Activated T-helper 1 cell treated with Interleukin-2 at 50 U/mL for 16 hours (primary cell): ENCODE measurements at places on chromosomes 4 and X.

GRCh38 chrX:139708067-139708466 is at the start of gene MCF2:
Gene MCF2 (minus strand): TSS chrX:139708167. CDS start chrX:139651744, 56,423 bp downstream.
- DNase-seq: no peak

DNA sequence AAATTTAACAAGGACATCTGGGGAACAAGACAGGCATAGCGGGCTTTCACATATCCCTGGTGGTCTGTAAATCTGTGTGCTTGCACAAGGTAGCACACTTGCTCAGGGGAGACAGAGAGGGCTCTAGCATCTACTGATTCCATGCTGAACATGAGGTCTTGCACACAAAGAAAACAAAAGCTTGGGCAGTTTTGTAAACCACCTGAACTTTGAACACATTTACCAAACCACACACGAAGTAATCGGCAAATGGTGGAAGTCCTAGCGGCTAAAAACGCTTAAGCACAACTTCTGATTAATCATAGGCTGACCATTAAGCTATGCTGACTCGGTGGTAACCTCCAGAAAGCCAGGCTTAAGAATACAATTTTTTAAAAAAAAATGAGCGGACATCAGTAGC is 52.8 kb downstream of the AKAP4 start:
- DNase-seq: no peak

GRCh38 chr4:1093391-1094335 is 19.7 kb downstream of the RNF212 start:
- DNase-seq: no peak

DNA sequence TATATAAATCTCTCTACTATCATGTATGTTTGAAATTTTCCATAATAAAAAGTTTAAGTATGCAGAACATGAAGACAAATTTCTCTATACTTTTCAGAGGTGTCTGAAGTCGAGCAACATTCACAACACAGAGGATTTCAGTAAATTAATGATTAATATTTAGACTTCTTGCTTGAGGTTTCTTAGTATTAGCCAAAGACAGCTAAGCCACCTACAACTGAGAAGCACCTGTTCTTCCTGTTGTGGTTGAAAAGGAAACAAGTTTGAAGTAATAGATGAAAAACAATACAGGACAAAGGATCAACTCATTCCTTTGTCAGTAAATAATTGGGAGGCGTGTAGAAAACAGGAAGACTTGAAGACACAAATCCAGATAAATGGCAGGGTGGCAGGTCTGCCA is 21.1 kb downstream of the SCML1 start:
- DNase-seq: no peak

- no peak for DNase-seq
Measured at GRCh38 chr4:55707507-55707906, 71.4 kb upstream of the NMU start.

DNA sequence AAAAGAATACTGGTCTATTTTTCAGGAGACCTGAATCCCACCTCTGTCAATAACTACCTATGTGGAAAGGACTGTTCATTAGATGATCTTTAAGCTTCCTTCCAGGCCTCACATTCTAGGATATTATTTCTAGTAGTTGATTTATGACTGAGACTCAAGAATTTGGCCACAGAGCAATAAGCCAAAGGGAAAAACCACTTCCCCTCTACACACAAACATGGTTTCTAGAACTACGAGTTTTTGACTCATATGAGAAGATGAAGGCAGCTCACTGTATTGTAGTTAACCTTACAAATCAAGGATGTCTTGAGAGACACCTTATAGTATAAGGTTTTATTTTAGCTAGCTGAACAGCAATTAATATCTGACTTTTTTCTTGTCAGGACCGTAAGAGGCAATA is 36.9 kb upstream of the GDPD2 start:
- DNase-seq: no peak

GRCh38 chrX:7219153-7219705 is 71.3 kb upstream of the PUDP start:
- no peak for DNase-seq

- no peak for DNase-seq
Measured at GRCh38 chr4:72118017-72118416, 86.2 kb downstream of the NPFFR2 start.

GRCh38 chrX:65576160-65576559 is 41.6 kb upstream of the LAS1L start:
- no peak for DNase-seq

DNA sequence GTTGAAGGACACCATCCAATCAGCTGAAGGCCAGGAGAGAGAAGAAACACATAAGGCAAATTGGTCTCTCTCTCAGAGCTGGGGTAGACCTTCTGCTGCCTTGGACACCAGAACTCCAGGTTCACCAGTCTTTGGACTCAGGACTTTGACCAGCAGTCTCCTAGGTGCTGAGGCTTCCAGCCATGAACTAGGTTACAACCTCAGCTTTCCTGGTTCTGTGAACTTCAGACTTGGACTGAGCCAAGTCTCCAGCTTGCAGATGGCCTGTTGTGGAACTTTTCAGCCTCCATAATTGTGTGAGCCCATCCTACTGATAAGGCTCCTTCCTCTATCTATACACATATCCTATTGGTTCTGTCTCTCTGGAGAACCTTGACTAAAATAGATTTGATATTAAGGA is 20.6 kb upstream of the BBS12 start:
- no peak for DNase-seq

- no peak for DNase-seq
Measured at GRCh38 chrX:78946178-78946931, 1.2 kb downstream of the P2RY10 start.

DNA sequence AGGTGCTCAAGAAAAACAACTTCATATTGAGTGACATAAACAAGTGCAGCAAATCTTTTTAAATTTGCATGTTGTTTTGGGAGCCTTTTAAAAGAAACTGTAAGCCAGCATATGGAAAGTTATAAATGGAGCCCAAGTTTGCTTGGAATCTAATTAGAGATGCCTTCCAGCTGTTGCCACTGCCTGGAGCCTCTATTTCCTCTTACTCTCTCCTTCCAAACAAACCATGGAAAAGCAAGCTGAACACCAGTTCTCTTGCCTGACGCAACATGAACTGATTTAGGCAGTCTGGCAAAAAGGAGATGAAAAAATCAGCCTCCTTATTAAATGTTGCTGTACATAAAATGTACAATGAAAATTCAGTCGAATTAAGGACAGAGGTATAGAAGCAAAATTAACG is 21.5 kb downstream of the ARSJ start:
- no peak for DNase-seq

DNA sequence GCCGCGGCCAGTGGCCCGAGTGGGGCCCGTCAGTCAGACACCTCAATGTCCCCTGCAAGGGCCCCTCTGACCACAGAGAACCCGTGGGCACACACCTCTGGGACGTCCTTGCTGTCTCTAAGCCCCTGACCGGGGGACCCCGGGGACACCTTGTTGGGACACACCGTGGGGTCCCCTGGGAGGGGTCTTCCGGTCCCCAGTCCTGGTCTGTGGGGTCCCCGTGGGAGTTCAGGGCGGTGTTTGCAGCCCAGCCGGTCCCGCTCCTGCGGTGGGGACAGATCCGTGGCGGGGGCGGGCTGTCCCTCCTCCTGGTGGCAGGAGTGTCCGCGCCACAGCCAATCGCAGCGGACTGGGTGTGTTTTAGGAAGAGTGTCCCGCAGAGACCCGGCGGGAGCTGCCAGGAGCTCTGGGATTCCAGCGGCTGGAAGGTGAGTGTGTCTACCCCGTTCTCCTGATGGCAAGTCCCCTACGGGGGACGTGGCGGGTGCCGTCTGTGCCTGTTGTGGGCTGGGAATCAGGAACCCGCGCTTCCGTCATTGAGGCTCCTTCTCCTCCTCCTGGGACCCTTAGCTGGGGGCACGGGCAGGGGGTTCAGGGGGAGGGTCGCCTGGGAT is 5.1 kb upstream of the PLCXD1 start:
- no peak for DNase-seq

- no peak for DNase-seq
Measured at GRCh38 chrX:152632445-152633097, 5.1 kb upstream of the GABRQ start.

- DNase-seq: no peak
Measured at GRCh38 chr4:20443015-20443805, 191.5 kb downstream of the SLIT2 start.

- DNase-seq: no peak
Measured at GRCh38 chr4:100117750-100118149, 72.5 kb downstream of the DDIT4L start.

DNA sequence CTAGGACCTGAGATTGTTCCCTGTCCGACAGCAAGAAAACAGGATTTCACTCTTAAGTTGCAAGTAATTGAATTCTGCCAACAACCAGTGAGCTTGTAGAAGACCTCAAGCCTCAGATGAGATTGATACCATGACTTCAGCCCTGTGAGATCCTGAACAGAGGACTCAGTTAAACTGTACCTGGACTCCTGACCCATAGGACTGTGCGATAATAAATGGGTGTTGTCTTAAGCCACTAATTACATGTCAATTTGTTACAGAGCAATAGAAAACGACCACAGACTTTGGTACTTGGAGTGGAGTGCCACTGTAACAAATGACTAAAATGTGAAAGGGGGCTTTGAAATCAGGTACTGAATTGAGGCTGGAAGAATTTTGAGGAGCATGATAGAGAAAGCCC is 12.0 kb downstream of the PBDC1 start:
- no peak for DNase-seq

DNA sequence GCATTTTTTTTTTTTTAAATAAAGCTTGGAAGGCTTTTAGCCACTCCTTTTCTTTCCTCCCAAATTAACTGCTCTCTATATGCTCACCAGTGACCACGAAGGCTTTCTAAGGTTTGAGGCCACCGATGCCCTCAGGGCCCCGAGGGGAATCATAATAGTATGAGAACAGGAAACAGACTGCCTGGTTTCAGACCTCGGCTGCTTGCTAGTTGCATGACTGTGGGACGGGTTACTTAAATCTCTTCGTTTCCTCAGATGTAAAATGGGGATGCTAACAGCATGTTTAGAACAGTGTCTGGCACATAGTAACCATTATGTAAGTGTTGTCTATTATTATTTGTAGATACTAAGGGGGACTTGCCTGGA is 3.6 kb downstream of the LINC00632 start:
- no peak for DNase-seq

DNA sequence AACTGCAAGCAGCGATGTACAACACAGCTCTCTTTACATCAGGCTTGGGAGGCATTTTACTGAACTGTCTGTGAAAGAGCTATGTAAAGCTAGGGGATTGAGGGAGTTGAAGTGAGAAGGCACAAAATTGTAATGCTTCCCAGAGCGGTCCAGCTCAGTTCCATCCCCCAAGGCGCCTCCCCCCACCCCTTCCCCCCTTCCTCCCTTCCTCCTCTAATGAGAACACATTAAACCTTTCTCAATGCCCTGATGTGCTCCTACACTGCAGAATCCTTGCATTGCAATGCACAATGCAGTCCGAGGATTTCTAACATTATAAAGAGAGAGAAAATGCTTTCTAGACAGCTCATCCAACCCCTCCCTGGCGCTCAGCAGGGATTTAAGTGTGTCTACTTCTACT is 73.9 kb downstream of the CXXC4 start:
- no peak for DNase-seq

DNA sequence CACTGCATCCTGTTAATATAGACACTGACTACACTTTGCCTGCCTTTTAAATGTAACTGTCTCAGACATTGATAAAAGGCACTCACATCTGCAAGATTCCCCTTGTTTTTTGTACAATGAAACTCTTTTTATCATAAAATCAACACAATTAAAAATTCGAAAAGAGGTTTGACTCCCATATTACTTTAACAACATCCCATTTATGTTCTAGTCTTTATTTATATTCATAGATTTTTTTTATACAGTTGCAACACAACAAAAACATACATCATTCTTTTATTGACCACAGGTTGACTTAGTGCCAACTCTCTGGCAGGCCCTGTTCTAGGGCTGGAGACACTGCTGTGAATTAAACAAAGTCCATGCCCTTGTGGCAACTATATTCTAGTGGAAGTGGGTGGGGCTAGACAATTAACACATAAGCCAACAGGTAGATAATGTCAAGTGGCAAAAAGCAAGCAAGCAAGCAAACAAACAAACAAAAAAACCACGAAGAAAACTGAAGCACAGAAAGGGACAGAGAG is 36.8 kb downstream of the ANK2 start:
- no peak for DNase-seq

- no peak for DNase-seq
Measured at GRCh38 chrX:138723301-138723700, 11.8 kb upstream of the FGF13 start.

GRCh38 chr4:170741856-170742255 is 652.1 kb upstream of the AADAT start:
- no peak for DNase-seq

DNA sequence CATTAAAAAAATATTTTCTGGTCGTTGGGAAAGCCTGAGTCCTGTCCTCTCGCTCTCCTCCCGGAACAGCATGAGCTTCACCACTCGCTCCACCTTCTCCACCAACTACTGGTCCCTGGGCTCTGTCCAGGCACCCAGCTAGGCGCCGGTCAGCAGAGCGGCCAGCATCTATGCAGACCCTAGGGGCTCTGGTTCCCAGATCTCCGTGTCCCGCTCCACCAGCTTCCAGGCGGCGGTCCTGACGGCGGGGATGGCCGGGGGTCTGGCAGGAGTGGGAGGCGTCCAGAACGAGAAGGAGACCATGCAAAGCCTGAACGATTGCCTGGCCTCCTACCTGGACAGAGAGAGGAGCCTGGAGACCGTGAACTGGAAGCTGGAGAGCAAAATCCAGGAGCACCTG is 807.2 kb upstream of the NDST4 start:
- DNase-seq: no peak

DNA sequence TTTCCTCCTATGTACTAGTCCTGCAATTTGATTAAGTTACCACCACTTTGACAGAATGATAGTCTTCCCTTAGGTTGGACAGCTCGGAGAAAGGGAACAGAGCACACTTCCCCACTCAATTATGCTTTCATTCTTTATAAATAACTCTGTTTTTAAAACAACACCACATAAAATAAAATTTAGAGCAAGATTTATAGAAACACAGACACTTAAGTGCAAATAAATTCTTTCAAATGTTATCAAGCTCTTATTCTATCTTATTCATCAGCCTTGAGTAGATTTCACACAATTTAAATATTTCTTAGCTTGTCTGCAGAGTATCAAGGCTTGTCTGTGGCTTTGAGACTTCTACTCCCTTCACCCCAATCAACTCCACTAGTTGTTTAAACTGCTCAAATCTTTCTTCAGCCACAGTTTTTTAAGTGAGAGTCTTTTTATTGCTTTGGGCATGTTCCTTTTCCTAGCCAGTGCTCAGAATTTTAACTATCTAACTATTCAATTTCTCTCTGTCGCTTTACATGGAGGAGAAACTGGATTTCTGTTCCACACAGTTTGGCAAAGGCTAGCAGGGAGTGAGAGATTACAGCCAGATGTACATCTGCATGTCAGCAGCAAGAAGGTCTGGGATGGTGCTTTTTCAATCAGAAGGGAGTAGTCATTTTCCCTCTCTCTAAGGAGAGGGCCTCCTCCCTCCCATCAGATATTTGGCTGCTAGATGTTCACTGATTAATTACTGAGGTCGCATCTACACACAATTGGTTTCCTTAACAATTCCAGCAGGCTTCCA is 53.1 kb upstream of the PLAC1 start:
- DNase-seq: no peak
